ENCODE measurements at places on chromosomes 6 and 20. TPM values are rescaled to one million over a fixed set of nuclear protein-coding genes. Genes with fewer than 3 reads are reported as not detected.

- no peak for DNase-seq
- H3K36me3 ChIP-seq = no peaks in the 10 kb centered on the region
- H3K4me3 ChIP-seq = no peak overlapping the region
- no peaks in the 10 kb centered on the region for H3K4me1 ChIP-seq
- no peak overlapping the region for H3K27ac ChIP-seq
- no peaks in the 10 kb centered on the region for H3K27me3 ChIP-seq
These were observed 291.5 kb upstream of the SULF2 start for GRCh38 chr20:48076747-48077146.

Gene GATA5
- not detected for total RNA-seq

DNA sequence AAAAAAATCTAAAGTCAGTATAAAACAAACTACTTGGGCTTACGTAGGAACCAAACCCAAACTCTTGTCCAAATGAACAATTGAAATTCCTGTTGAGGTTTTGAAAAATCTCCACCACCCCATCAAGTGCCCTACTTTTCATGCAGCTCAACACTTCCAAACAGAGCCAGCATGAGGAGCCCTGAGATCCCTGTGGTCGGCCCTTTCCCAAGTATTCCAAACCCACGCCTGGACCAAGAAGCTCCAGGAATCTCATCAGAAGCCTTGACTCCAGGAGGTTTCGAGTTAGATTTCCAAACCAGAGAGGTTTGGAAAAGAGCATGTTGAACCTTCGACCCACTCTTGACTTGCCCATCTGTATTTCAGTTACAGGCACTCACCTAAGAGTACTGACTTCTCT lies 179.3 kb downstream of the MTFR2 start:
- H3K27me3 ChIP-seq = no peaks in the 10 kb centered on the region
- H3K4me1 ChIP-seq = no peaks in the 10 kb centered on the region
- DNase-seq = no peak
- H3K4me3 ChIP-seq = no peak overlapping the region

- peaks cover 3% of the 10 kb centered on the region for H3K36me3 ChIP-seq
- H3K4me3 ChIP-seq = peak overlapping the region; percentile 96
- no peaks in the 10 kb centered on the region for H3K4me1 ChIP-seq
- peak overlapping the region; percentile 96 for H3K27ac ChIP-seq
- H3K27me3 ChIP-seq = no peaks in the 10 kb centered on the region
These were observed 37.8 kb downstream of the HFE start for GRCh38 chr6:26124781-26125685.

- H3K27ac ChIP-seq = no peak overlapping the region
- H3K4me3 ChIP-seq = no peak overlapping the region
- no peak for DNase-seq
- H3K27me3 ChIP-seq = peaks cover 74% of the 10 kb centered on the region
- H3K4me1 ChIP-seq = no peaks in the 10 kb centered on the region
These were observed 8.5 kb upstream of the SLCO4A1 start for GRCh38 chr20:62633598-62634329.

Gene TMEM14C
- total RNA-seq = 126 TPM

- H3K4me1 ChIP-seq = peaks cover 26% of the 10 kb centered on the region
- H3K4me3 ChIP-seq = no peak overlapping the region
- DNase-seq = no peak
- no peaks in the 10 kb centered on the region for H3K27me3 ChIP-seq
These were observed 53.3 kb downstream of the KCNS1 start for GRCh38 chr20:45047581-45048119.

- no peaks in the 10 kb centered on the region for H3K36me3 ChIP-seq
- DNase-seq = no peak
- H3K4me1 ChIP-seq = no peaks in the 10 kb centered on the region
- H3K4me3 ChIP-seq = no peak overlapping the region
These were observed 1.9 kb downstream of the RFPL4B start for GRCh38 chr6:112348891-112349635.

- peak overlapping the region; percentile 5 for H3K27ac ChIP-seq
- no peaks in the 10 kb centered on the region for H3K4me1 ChIP-seq
- no peak for DNase-seq
These were observed 45.3 kb downstream of the RRBP1 start for GRCh38 chr20:17636523-17637412.

Gene LY6G5C
- not detected for total RNA-seq

GRCh38 chr6:36223706-36224105 lies 27.2 kb downstream of the BRPF3 start:
- H3K27ac ChIP-seq = no peak overlapping the region
- no peaks in the 10 kb centered on the region for H3K4me1 ChIP-seq
- no peak overlapping the region for H3K4me3 ChIP-seq
- no peak for DNase-seq

DNA sequence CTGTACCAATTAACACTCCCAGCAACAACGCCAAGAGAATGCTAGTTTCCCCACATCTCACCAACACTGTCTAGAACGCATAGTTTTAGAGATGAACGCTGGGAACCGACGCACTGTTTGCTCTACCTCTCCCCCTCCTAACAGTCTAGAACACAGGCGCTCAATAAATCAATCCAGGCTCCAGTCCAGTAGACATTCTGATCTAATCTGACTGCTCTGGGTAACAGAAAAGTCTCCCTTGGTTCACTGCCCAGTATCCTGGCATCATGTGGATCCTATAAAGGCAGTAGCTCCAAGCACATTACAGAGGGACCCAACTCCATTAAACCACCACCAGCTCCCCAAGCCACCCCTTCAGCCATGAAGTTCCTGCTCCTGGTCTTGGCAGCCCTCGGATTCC lies at the start of gene DEFB132:
TSS of gene DEFB132 (plus strand) at position 306 of the 400 bp plus-strand sequence. CDS start at position 361, 55 bp downstream.
- no peaks in the 10 kb centered on the region for H3K36me3 ChIP-seq
- H3K4me1 ChIP-seq = no peaks in the 10 kb centered on the region
- H3K4me3 ChIP-seq = no peak within 1 kb of the TSS
- no peaks in the 10 kb centered on the region for H3K27me3 ChIP-seq
- DNase-seq = no peak
- H3K27ac ChIP-seq = no peak within 1 kb of the TSS

DNA sequence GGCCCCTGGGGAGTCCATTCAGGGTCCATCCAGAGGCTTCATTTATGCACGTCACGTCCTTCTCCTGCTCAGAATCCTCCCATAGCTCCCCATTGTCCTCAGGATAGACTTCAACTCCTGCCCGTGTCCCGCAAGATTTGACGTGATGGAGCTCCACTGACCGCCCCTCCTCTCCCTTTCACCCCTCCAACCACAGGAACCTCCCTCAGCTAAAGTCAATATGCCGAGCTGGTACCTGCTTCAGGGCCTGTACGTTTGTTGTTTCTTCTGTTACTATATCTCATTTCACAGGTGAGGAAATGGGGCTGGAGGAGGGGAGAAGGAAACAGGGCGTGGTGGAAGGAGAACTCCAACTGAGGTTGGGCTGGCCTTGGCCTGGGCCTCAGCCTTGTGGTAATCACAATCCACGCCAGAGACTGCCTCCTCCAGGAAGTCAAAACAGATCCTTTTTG lies 38.6 kb downstream of the CEBPB start:
- no peaks in the 10 kb centered on the region for H3K36me3 ChIP-seq
- no peak overlapping the region for H3K27ac ChIP-seq
- no peak overlapping the region for H3K4me3 ChIP-seq
- peaks cover 25% of the 10 kb centered on the region for H3K4me1 ChIP-seq
- DNase-seq = no peak

Gene E2F3
- total RNA-seq = 5.1 TPM

All from tibial nerve (tissue), 4 donors.